A172 (cell line): ENCODE measurements at places on chromosomes 3 and 15. TPM values are rescaled to one million over a fixed set of nuclear protein-coding genes. Genes with fewer than 3 reads are reported as not detected.

Gene SLC28A2
- not detected in 2 replicates for total RNA-seq

- no peak for DNase-seq
Measured at GRCh38 chr15:23854203-23854911, 167.3 kb upstream of the NDN start.

Gene GOLGA8J
- 0.40 TPM in 1 of 2 replicates, not detected in the other for total RNA-seq

Gene LRRC31
- total RNA-seq, result not detected in 2 replicates

GRCh38 chr3:117526470-117527079 lies 817.0 kb downstream of the TUSC7 start:
- DNase-seq, result no peak

GRCh38 chr15:42498212-42499068 lies 3.0 kb downstream of the SNAP23 start:
- no peak for DNase-seq

Gene RTP4
- 0.19 and 0.78 TPM in 2 replicates for total RNA-seq

DNA sequence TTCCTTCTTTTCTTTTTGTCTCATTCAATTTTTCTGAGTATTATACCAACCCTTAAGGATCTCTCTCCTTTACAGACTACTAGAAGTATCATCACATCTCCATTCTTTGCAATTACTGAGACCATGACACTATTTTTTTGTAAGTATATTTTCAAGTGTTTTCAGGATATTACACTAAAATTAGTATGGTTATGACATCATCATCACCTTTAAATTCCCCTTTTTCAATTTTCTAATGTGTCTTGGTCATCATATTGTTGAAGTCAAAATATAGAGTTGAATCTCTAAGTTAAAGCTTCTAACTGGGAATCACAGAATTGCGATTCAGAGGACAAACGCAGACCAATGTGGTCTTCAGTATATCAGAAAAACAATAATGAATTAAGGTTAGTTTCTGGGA lies 1475.1 kb downstream of the OTOL1 start:
- no peak for DNase-seq

GRCh38 chr3:192494174-192494573 lies 233.2 kb downstream of the FGF12 start:
- peak; percentile 28 for DNase-seq

- no peak for DNase-seq
Measured at GRCh38 chr3:68256635-68257223, 602.3 kb upstream of the SUCLG2 start.

DNA sequence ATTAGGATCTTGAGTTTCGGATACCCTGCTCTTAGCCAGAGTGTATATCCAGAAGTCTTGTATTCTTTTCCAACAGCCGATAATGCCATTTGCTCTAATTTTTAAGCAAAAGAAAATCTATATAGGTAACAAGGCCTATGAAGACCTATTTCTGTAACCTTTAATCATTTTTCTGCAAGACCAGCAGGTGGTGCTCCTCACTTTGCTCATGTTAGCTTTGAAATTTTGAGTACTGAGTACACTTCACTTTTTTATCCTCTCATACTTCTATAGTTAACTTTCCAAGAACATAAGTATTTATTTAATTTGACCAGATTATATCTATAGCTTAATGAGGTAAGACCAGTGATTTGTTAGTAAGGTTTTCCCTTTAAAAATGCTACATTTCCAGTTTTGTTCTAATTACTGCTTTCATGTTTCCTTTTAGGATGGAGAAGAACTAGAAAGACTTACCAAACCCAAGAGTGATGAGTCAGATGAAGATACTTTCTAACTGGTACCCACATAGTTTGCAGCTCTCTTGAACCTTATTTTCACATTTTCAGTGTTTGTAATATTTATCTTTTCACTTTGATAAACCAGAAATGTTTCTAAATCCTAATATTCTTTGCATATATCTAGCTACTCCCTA lies 20.5 kb downstream of the SLC35A5 start:
- DNase-seq, result peak; percentile 75

GRCh38 chr3:178960181-178960580 lies 111.4 kb downstream of the ZMAT3 start:
- no peak for DNase-seq

Gene PHLDB2
- 99.5 and 115 TPM in 2 replicates for total RNA-seq

Gene COL8A1
- 24.4 and 26.9 TPM in 2 replicates for total RNA-seq

GRCh38 chr3:3586336-3586735 lies 212.9 kb upstream of the LRRN1 start:
- no peak for DNase-seq

GRCh38 chr3:114904633-114905032 lies 242.5 kb downstream of the ZBTB20 start:
- DNase-seq, result no peak

- no peak for DNase-seq
Measured at GRCh38 chr3:22269831-22270230, 518.8 kb upstream of the ZNF385D start.

Gene PTX3
- total RNA-seq, result 151 and 207 TPM in 2 replicates

Gene STAC
- 1.1 and 1.2 TPM in 2 replicates for total RNA-seq

DNA sequence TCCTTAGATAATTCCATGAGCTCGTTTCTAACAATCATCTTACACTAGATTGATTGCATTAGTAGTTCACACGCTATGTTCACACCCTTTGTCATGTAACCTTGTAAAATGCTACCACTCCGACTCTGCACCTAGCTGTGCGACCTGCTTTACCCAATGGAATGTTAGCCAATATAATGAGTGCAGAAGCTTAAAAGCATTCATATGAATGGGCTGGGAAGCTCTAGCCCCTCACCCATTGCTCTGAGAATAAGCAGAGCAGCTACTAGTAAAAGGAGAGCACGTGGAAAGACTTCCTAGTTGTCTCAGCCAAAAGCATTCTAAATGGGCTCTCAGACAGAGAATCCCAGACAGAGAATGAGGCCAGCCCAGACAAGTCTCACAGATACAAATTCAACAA lies 410.6 kb upstream of the UBE2E2 start:
- DNase-seq, result no peak
